Endothelial cell (in vitro differentiated cells): ENCODE measurements at places on chromosomes 11 and 22. TPM values are rescaled to one million over a fixed set of nuclear protein-coding genes. Genes with fewer than 3 reads are reported as not detected.

Gene NTM
- total RNA-seq = 3.6 TPM

DNA sequence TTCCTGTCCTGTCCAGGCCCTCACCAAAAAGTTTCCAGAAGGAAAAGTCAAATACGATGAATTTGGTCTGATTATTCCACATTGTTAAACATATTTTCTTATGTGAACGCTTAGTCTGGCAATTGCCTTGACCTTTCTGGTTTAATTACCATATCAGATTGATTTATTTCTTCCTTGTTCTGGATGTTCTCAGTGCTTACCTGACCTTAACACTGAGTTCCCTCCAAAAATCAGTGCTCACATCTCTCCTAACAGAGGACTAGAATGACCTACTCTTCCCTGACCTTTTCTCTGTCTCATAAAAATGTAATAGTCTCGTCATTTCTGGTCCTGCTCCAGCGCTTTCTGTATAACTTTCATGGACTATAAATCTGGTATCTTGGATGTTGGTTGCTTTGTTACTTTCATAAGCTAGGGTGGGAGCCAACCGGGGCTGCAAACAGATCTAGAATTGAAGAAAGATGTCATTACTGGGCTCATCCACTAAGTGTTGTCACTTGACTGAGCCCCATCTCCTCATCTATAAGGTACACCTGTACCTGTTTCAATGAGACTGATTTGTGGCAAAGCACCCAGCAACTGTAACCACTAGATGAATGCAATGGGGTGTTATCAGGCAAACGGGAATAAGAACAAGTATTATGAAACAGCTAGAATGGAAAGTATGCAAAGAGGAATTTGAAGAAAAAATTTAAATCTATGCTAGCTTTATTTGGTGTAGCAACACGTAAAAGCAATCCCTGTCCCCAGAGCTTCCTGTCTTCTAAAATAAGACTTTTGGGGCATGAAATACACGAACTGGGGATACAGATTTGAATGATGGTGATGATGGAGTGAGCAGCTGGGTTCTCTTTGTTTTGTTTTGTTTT, 2.4 kb downstream of the FADS2 start:
- DNase-seq = no peak

DNA sequence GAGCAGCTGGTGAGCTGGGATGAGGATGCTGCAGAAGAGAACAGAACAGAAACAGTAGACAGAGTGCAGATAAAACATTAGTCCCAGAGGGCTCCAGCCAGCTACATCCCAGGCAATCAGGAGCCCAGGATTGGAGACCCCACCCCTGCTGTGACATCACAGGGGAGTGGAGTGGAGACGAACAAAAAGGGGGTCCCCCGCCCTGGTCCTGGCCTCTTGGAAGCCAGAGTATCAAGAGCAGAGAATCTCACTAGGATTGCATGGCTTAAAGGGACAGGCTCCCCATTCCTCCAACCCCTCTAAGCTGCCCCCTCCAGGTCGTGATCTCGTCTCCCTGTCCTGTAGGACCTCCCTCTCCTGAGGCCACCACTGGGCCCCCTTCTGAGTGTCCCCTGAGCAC, at the start of gene P2RX3:
TSS of gene P2RX3 (plus strand) at position 211 of the 400 bp plus-strand sequence. CDS start 199 bp downstream, outside the sequence.
- no peak for DNase-seq

DNA sequence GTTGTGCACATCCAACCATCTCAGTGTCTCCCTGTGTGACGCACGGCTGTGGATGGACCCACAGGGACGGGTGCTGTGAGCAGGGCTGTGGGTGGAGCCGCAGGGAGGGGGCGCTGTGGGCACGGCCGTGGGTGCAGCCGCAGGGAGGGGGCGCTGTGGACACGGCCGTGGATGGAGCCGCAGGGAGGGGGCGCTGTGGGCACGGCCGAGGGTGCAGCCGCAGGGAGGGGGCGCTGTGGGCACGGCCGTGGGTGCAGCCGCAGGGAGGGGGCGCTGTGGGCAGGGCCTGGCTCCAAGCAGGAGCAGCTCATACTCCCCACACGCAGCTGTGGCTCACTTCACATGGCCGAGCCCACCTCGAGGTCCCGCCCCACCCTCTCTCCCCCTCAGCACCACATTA, 6.0 kb upstream of the MAPK11 start:
- peak; percentile 52 for DNase-seq
